ENCODE measurements at places on chromosomes 12 and 14. TPM values are rescaled to one million over a fixed set of nuclear protein-coding genes. Genes with fewer than 3 reads are reported as not detected.

DHH gene
- total RNA-seq, result not detected

KRT3 gene
- total RNA-seq, result not detected

DNA sequence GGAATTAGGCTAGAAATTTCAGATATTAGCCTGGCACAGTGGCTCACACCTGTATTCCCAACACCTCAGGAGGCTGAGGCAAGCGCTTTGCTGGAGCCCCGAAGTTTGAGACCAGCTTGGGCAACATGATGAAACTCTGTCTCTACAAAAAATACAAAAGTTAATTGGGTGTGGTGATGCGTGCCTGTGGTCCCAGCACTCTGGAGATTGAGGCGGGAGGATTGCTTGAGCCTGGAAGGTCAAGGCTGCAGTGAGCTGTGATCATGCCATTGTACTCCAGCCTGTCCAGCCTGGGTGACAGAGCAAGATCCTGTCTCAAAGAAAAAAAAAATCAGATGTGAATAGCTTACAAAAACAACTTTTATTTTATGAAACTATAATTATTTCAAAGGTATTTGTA lies 15.1 kb downstream of the FRMD6 start:
- DNase-seq, result no peak

- no peak for DNase-seq
Measured at GRCh38 chr12:115944837-115945490, 332.5 kb downstream of the MED13L start.

DNA sequence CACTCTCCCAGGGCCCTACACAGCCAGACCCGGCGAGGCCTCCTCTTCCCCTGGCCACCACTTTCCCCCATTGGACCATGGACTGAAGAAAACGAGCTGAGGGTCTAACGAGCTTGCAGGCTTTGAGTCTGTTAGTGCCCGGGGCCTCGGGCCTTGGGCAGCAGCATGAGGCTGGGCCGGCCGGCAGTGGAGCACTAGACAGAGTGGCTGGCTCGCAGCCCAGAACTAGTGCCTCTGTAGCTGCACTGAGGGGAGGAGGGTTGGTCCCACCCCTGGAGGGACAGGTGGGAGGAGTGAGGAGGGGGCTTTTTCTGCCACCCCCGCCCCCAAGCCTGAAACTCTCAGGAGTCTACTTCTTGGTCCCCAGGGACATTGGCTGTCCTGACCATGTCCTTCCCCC lies 38.7 kb downstream of the SLC6A12 start:
- peak; percentile 56 for DNase-seq

GRCh38 chr14:88228522-88229236 lies 94.4 kb downstream of the KCNK10 start:
- no peak for DNase-seq

- DNase-seq, result peak; percentile 11
Measured at GRCh38 chr12:17992002-17992656, 97.9 kb downstream of the RERGL start.

DNA sequence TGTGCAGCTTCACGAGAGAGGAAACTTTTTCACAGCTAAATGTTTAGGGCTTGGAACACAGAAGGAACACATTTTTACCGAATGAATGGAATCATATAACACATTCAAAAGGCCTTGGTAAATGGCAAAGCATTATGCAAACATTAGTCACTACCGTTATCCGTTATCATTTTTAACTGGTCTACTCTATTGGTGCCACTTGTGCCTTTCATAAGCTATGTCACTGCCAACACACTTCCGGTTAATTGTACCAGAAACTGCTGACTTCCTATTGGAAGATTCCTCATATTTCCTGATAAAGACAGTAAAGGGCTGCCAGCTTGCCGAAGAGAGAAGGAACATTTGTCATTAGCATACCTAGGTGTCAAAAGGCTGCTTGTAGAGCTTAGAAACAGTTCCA lies 169.2 kb downstream of the APAF1 start:
- no peak for DNase-seq

DNA sequence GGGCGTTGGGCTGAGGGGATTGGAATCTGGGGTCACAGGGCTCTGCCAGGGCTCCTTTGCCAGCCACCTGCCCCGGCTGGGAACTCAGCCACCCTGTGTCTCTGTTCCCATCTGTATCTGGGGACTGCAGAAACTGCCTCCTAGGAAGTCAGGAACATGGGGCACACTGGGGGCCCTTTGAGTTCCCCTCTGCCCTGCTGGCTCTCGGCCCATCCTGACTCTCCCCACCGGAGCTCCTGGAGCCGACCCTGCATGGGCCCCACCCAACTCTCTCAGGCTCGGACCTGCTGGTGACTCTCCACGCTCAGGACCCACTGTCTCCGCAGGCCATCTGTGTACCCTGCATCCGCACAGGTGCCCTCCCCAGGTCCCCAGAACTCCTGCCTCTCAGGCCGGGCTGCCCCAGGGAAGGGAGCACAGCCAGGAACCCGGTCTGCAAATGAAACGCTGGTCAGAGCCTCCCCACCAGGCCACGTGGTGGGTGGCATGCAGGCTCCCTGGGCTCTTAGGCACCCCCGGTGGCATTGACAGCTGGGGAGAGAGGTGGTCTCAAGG lies 82.8 kb downstream of the KIF26A start:
- no peak for DNase-seq

GRCh38 chr14:31479027-31479426 lies 8.8 kb downstream of the GPR33 start:
- no peak for DNase-seq

DNA sequence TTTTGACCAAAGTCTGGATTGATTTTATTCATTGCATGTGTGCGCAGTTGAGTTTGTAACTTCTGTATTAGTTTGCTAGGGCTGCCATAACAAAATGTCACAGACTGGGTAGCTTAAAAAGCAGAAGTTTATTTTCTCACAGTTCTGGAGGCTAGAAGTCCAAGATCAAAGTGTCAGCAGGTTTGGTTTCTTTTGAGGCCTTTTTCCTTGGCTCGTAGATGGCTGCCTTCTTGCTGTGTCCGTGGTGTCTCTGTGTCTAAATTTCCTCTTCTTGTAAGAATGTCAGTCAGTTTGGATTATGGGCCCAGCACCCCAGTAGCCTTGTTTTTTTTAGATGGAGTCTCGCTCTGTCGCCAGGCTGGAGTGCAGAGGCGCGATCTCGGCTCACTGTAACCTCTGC lies 11.8 kb downstream of the DNM1L start:
- DNase-seq, result no peak

DNA sequence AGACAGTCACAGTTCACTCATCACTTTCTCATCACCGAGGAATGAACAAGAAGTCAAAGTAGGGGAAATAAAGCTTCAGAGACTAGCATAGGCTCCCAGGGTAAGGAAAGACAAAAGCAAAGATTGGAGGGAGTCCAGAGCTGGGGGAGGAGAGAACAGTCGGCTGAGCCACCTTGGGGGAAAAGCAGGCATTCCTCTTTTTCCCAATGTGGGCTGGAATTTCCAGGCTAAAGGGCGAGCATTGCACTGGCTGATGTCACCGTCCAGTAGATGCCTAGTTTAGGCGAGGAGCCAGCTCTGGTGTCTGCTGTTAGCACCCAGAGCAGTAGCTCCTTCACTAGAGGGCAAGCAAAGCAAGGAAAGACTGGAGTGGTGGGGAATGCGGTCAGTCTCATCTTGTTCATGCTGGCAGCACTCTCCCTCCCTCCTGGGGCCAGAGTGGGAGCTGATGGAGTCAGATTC lies 8.5 kb upstream of the KRT75 start:
- DNase-seq, result peak; percentile 79
